ENCODE measurements at places on chromosomes 1 and 21. TPM values are rescaled to one million over a fixed set of nuclear protein-coding genes. Genes with fewer than 3 reads are reported as not detected.
A peak's percentile ranks its signal among the peaks of the same experiment; 100 is the strongest.

The SPRR5 gene
- total RNA-seq, result not detected

GRCh38 chr1:167679714-167680113 is 42.1 kb upstream of the MPZL1 start:
- DNase-seq, result peak; percentile 22

The PRRX1 gene
- 0.13 TPM for total RNA-seq

GRCh38 chr21:38858026-38858811 is 52.5 kb downstream of the ETS2 start:
- DNase-seq, result no peak

GRCh38 chr1:88186911-88187310 is 497.2 kb upstream of the PKN2 start:
- DNase-seq, result no peak

The IFI44 gene
- 0.66 TPM for total RNA-seq

DNA sequence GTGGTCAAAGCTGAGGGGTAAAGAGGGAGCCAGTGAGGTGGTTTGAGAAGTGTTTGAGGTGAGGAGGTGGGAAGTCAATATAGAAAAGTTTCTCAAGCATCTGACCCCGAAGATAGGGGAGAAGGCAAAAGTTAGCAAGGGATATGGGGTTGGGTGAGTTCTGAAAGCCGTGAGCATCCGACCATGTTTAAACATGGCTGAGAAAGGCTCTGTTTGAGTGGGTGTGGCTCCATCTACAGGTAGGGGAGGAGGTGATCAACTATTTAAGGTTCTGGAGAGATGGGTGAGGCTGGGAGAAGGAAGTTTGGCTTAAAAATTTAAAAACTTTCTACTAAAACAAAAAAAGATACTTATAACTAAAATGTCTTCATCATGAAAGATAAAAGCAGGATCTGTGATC is 273.8 kb downstream of the KCNJ6 start:
- DNase-seq, result peak; percentile 58

- no peak for DNase-seq
Observed at GRCh38 chr1:33712186-33712585, 151.7 kb upstream of the HMGB4 start.

The USP25 gene
- total RNA-seq, result 17.9 TPM

DNA sequence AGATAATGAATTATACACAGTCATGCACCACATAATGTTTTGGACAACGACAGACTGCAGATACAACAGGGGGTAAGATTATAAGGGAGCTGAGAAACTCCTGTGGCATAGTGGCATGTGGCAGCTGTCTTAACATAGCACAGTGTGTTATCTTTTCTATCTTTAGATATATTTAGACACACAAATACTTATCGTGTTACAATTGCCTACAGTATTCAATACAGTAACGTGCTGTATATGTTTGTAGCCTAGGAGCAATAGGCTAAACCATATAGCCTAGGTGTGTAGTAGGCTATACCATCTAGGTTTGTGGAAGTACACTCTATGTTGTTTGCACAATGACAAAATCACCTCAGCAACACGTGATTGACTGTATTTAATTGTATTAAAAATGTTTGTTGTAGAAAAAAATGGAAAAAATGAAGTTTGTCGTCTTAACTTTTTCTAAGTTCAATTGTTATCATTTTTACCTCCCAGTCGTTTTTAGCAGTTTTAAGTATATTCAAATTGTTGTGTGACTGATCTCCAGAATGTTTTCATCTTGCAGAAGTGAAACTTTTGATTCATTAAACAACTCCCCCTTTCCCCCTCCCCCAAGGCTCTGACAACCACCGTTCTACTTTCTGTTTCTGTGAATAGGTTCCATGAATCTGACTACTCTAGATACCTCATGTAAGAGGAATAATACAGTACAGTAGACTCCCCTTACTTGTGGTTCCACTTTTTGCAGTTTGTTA is 351.0 kb upstream of the B3GALT2 start:
- DNase-seq, result no peak

- no peak for DNase-seq
Observed at GRCh38 chr1:5891736-5892135, 100.5 kb downstream of the NPHP4 start.

GRCh38 chr1:33132549-33132948 is 49.3 kb downstream of the TRIM62 start:
- no peak for DNase-seq

DNA sequence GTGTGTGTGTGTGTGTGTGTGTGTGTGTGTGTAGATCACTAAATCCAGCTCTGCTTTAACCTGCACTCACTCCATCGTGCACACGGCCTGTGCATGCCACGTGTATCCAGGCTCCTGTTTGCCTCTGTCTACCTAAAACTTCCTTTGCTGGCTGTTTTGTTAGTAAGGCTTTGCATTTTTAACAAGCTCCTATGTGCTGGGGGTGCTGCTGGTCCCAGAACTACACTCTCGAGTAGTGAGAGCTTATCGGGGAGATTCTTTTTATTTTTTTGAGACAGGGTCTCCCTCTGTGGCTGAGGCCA is 596 bp upstream of the TCEA3 start:
- no peak for DNase-seq

- DNase-seq, result no peak
Observed at GRCh38 chr1:106037526-106037925, 1018.9 kb upstream of the PRMT6 start.

- peak; percentile 65 for DNase-seq
Observed at GRCh38 chr1:2801535-2802291, at the start of gene TTC34. TSS of gene TTC34 (minus strand) at chr1:2801693. CDS start at chr1:2800827, 866 bp downstream.

The OR2M3 gene
- total RNA-seq, result not detected

DNA sequence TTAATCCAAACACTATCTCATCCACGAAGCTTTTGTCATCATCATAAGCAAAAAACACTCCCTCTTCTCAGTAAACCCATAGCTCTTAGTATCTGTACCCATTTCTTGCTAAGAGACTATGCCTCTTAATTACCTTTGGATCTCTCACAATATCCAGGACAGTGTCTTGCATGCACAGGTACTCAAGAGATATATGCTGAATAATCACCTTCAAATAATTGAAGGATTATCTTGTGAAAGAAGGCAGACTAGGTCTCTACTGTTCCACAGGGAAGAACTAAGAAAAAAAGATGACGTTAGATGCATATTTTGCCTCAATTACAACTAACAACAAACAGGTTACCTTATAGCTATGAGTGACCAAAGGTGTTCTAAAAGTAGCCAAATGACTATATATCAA is 11.5 kb downstream of the FOXJ3 start:
- no peak for DNase-seq

The MTARC2 gene
- 1.2 TPM for total RNA-seq

- DNase-seq, result no peak
Observed at GRCh38 chr1:230395932-230396331, 30.2 kb downstream of the PGBD5 start.

DNA sequence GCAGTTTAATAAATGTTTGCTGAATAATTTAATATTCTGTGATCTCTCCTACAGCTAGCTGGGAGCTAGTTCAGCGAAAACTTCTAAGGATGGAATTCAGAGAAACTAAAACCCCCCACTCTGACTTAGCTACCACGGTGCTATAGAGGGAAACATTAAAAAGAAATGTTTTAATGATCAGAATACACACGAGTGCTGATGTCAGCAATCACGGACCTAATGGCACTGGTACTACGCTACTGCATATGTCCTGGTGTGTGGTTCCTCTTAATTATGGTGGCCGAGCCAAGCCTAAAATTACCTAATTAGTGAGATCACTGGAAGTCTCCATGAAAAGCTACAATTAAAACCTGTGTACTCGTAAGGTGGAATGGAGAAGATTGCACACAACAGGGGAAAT is 23.9 kb upstream of the LSM10 start:
- DNase-seq, result no peak

GRCh38 chr21:42037516-42037915 is 27.4 kb upstream of the ZBTB21 start:
- no peak for DNase-seq

DNA sequence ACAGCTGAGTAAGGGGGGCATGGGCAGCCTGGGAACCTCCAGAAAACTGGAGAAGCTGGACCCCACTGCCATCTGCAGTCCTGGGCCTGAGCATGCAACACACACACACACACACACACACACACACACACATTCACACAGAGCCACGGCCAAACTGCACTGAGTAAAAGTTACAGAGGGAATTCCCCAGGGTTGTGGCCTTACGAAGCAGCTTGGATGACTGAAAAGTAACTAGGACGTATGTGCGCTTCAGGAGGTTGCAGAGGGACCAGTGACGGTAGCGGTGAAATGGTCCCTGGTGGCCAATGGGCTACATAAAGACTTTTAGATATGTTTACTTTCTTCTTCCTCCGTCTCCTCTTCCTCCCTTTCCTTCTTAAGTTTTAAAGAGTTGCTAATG is 232.5 kb upstream of the TMEM51 start:
- no peak for DNase-seq

The TENT5C gene
- 0.67 TPM for total RNA-seq

The EFNA3 gene
- total RNA-seq, result 8.2 TPM

The ELAVL4 gene
- 0.05 TPM for total RNA-seq

DNA sequence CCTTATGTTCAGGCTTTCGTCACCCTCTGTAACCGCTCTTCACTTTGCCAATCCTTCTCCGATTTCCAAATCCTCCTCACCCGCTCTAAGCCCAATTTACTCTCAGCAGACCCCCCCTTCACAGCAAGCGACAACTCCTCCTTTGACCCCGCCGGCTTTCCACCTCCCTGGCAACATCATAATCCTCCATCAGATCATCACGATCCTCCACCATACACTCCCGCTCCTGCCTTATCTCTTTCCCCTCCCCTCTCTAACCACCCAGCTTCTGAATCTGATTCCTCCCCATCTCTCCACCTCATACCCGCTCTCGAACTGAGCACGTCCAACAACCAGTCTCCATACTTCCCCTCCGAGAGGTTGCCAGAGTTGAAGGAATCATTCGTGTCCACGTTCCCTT is 7.5 kb upstream of the EVA1B start:
- no peak for DNase-seq

DNA sequence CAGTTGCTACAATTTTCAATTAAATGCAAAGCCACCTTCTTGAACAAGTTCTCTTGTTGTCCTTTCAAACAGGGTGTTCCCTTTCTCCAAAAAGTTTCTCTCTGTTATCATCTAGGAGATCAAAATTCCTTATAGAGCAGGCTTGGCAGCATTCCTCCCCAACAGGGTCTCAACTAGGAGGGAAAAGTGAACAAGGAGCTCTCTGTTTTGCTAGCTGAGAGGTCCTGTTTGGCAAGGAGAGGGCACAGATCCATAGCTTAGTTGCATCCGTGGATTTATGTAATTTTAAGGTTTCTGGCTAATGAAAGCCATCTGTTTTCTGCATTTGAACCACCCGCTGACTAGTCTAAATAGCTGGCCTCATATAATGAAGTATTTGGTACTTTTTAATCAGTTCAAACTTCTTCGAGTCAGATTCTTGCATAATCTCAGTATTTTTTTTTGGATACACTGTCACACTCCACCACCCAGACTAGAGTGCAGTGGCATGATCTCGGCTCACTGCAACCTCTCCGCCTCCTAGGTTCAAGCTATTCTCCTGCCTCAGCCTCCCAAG is 54.0 kb downstream of the APP start:
- peak; percentile 91 for DNase-seq

DNA sequence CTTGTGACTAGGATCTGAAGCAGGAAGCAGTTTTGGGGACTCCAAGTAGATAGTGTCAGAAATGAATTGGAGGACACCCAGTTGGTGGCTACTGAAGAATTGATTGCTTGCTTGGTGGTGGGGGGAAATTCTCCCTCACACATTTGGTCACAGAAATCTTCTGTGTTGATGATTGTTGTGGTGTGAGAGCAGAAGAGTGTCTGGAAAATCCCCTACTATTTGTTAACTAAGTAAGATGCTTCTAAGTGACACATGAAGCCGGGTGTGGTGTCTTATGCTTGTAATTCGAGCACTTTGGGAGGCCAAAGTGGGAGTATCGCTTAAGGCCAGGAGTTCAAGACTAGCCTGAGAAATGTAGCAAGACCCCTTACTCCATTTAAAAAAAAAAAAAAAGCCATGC is 22.5 kb upstream of the IPP start:
- no peak for DNase-seq

GRCh38 chr1:162716123-162716522 is 74.4 kb upstream of the HSD17B7 start:
- DNase-seq, result no peak

The SPATA21 gene
- total RNA-seq, result not detected

The CNKSR1 gene
- total RNA-seq, result 0.27 TPM

The TMCC2 gene
- total RNA-seq, result 22.1 TPM

The TTC22 gene
- total RNA-seq, result not detected

The SLC45A1 gene
- total RNA-seq, result not detected

The MAP10 gene
- total RNA-seq, result 0.29 TPM

The DENND2C gene
- total RNA-seq, result 1.1 TPM

- DNase-seq, result no peak
Observed at GRCh38 chr1:86552376-86552775, 5.5 kb downstream of the CLCA4 start.

GRCh38 chr1:96374076-96374762 is 347.4 kb upstream of the PTBP2 start:
- DNase-seq, result no peak

DNA sequence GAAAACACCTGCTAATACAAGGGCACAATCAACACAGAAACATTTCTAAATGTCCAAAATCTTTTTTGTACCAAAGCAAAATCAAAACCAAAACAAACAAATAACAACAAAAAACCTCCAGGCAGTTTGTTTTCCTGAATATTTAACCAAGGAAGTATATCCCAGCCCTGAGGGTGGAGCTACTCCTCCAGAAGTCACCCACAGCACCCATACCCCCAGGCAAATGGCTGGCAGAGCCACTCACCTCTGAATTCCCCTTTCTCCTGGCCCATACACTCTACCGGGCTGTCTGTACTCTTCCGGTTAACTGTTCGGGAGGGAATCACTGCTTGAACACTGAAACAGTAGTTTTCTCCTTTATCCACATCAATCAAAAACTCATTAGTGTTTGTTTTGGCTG is 9.5 kb downstream of the F3 start:
- DNase-seq, result peak; percentile 43

DNA sequence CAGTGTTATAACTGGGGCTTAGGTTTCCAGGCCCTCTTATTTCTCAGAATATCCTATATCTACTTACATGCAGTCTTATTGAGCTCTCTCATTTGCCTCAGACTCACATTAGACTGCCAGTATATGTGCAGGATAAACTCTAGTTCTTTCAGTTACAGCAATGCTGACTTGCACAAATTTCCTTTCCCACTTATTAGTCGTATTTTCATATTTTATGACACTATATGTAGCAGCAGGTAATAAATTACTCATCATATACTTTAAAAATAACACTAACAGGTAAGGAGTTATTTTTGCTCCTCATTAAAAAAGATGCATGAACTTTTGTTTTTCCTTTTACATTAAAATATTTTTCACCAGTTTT is 65.7 kb downstream of the GADD45A start:
- no peak for DNase-seq

- DNase-seq, result no peak
Observed at GRCh38 chr1:3940754-3941345, 40.8 kb upstream of the C1orf174 start.

DNA sequence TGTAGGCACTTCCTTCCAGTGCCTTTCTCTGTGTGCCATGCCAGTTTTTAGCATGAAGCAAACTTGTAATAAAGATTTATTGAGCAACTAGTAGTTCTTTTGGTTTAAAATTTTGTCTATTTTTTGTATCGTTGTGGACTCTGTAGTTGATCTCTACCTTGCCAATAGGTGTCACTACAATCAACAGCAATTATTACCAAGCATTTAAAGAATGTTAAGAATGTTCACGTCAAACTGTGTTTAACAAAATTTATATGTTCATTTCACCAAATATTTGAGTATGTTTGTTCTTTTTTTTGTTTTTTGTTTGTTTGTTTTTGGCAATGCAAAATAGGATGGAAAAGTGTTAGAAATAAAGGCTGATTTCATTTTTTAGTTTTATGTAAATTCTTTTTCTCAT is 208.1 kb downstream of the PATJ start:
- DNase-seq, result peak; percentile 38

- DNase-seq, result no peak
Observed at GRCh38 chr1:39262802-39263201, 58.3 kb downstream of the MACF1 start.

The ANKRD35 gene
- not detected for total RNA-seq
